ENCODE measurements at places on chromosomes 13 and 19.
A peak's percentile ranks its signal among the peaks of the same experiment; 100 is the strongest.

- DNase-seq: no peak
These were observed 23.8 kb upstream of the PEPD start for GRCh38 chr19:33545217-33545981.

DNA sequence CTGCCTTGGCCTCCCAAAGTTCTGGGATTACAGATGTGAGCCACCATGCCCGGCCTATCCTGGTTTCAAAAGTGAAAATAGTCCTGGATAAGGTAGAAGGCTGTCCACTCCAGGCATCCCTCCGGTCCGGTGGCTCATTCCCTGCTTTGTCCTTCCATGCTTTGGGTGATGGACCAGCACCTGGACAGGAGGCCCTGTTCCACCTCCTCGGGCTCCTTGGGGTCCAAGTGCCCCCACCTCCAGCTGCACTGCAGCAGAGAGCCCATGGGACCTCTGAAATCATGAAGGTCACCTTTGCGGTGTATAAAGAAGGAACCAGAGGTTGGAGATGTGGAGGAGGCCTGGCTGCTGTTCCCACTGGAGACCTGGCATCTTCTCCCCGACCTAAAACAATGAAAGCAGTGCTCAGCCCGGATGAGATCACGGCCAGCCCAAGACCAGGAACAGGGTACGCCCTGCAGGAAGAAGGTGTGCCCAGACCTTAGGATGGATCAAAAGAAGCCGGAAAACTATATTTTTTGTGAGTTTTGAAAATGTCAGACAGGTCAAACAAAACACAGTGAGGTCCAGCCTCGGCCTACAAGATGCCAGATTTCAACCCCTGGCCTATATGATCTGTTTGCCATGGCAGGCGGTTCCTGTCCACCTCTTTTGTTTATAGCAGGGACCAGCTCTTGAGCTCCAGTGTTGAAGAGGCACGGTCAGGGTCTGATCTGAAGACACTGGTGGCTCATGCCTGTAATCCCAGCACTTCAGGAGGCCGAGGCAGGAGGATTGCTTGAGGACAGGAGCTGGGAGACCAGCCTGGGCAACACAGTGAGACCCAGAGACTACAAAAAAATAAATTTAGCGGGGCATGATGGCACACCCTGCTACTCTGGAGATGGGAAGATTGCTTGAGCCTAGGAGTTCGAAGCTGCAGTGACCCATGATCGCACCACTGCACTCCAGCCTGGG lies 5.8 kb downstream of the LSR start:
- peak; percentile 55 for DNase-seq

GRCh38 chr19:19203012-19203856 lies at the start of gene NR2C2AP:
NR2C2AP (minus strand) TSS chr19:19203414; CDS start chr19:19203060, 354 bp downstream.
- DNase-seq: peak; percentile 98

DNA sequence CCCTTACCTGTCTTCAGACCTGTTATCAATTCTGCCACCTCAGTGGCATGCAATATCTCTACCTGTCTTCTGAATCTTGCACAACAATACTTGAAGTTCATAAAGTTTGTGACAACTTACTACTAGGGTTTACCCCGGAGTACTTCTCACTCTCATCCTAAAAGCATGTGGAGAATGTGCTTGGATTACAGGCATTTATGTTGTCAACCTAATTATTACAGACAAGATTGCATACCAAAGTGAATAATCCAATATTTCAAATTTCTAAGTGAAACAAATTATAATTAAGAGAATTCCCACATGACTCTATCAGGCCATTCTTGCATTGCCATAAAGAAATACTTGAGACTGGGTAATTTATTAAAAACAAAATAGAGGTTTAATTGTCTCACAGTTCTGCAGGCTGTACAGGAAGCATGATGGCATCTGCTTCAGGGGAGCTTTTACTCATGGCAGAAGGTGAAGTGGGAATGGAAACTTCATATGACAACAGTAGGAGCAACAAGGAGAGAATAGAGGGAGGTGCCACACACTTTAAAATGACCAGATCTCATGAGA lies 661.0 kb upstream of the SPRY2 start:
- no peak for DNase-seq

- DNase-seq: no peak
These were observed 2.8 kb upstream of the IFI30 start for GRCh38 chr19:18170714-18171255.
